ENCODE measurements at places on chromosomes 16 and 17.

- H3K4me1 ChIP-seq: peaks cover 7% of the 10 kb centered on the region
- no peak overlapping the region for H3K4me3 ChIP-seq
- DNase-seq: no peak
- H3K27me3 ChIP-seq: no peaks in the 10 kb centered on the region
- no peak overlapping the region for H3K27ac ChIP-seq
These were observed 193.7 kb upstream of the CHMP6 start for GRCh38 chr17:80797741-80798594.

DNA sequence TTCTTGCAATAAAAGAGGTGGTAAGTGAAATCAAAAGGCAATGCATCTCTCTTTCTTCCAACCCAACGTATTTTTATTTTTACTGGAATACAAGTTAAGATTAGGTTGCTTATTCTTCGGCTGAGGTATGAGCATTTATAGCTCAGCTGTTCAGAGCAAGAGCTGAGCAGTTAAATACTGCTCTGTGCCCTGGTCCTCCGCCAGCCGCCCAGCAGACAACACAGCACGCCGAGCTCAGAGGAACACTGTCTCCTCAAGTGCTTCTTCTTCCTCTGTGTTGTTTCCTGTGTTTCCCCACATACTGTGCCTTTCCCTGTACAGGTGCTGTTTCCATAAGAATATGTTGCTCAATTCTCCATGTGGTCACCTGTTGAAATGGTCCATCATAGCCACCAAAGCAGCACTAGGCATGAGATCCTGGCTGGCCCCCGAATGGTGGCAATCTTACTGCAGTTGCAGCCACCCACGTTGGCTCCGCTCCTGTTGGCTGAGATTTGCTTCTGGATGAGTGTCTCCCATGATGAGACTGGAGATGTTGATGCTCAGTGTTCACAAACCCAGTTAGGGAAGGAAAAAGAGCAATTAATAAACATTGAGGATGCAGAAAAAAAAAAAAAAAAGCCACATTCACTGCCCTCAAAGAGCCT, 515.3 kb downstream of the GRIN2A start:
- H3K27me3 ChIP-seq: no peaks in the 10 kb centered on the region
- H3K4me3 ChIP-seq: no peak overlapping the region
- DNase-seq: no peak
- no peaks in the 10 kb centered on the region for H3K36me3 ChIP-seq

DNA sequence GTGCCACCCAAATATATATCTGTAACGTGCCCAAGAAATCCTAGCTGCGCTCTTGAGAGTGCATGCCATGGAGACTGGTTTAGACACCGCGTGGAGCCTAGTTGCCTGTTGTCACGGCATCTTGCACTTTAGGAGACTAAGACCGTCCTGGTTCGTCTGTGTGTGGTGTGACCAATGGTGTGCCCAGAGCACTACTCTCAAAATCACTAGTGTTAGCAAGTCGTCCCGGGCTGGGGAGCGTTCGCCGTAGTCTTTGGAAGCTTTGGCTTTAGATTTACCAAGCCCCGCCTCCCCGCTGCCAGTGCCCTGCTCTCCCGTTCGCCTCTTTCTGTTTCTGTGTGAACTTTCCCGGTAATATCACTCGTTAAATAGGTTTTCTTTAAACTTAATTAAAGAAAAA, 27.0 kb downstream of the CLUH start:
- H3K4me3 ChIP-seq: no peak overlapping the region
- peak overlapping the region; percentile 66 for H3K27ac ChIP-seq
- peaks cover 43% of the 10 kb centered on the region for H3K36me3 ChIP-seq
- peaks cover 2% of the 10 kb centered on the region for H3K4me1 ChIP-seq
- H3K27me3 ChIP-seq: no peaks in the 10 kb centered on the region

- no peak overlapping the region for H3K4me3 ChIP-seq
- no peak overlapping the region for H3K27ac ChIP-seq
- H3K27me3 ChIP-seq: no peaks in the 10 kb centered on the region
- no peak for DNase-seq
- H3K36me3 ChIP-seq: no peaks in the 10 kb centered on the region
These were observed 169.1 kb downstream of the MSI2 start for GRCh38 chr17:57425431-57425830.

DNA sequence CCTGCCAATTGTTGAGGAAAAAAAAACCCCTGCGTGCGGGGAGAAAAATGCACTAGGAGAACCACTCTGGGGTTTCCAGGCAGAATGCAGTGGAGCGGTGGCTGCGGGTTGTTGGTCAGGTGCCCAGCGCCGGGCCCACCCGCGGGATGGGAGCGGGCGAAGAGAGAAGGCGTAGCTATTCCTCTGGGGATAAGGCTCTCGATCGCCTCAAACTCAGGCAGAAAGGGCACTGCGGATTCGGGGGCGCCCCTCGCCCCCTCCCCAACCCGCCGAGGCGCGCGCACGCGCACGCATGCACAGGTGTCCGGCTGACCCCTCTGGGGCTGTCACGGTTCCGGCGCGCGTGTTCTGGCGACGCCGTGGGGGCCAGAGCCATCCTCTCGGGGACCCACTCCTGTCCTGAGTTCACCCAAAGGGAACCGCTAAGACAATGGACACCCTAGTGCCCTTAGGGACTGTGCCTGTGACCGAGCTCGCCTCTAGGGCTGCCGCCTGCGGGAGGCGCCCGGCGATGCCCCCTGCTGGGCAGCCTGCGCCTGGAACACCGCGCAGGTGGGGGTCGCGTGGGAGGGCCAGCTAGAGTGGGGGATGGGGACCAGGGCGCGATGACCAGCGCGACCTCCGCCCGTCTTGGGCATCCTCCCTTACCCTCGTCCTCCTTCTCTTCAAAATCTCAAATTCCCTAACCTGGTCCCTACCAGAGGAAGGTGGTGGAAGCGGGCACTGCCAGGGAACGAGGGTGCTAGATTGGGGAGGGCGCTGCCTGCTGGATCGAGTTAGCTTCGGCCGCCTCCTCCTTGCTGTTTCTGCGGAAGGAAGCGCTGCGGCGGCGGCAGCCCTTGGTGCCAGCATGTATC, 14.4 kb upstream of the CBX8 start:
- H3K36me3 ChIP-seq: no peaks in the 10 kb centered on the region
- H3K4me3 ChIP-seq: peak overlapping the region; percentile 23
- peaks cover 27% of the 10 kb centered on the region for H3K4me1 ChIP-seq
- H3K27me3 ChIP-seq: peaks cover 82% of the 10 kb centered on the region

DNA sequence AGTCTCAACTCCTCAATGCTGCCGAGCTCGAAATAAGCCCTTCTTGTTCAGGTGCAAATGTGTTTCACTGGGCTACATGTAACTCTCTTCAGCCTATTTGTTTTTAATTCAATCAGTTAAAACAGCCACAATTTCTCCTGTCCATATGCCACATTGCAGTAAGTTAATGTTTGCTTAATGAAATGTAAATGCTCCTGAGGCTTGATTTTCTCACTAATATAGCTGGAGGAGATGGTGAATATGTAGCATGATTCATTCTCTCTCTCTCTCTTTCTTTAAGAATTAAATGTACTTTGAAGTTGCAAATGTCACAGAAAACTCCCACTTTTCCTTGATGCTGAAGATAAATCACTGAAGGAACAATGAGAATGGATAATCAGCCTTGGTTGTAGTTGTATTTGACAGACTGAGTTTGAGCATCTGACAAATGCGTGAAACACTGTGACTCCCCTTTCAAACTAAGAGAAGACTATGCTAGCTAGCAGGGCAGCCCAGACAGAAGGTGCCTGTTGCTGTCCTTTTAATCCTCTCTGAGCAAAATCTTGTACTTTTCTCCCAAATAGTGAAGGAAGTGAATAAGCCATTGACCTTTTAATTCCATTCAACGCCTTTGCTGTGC, 161.8 kb downstream of the ANKFN1 start:
- no peaks in the 10 kb centered on the region for H3K4me1 ChIP-seq
- DNase-seq: no peak
- H3K27ac ChIP-seq: no peak overlapping the region

GRCh38 chr16:57356547-57356946, 2.0 kb upstream of the CCL22 start:
- H3K27me3 ChIP-seq: no peaks in the 10 kb centered on the region
- no peaks in the 10 kb centered on the region for H3K36me3 ChIP-seq
- DNase-seq: no peak
- no peaks in the 10 kb centered on the region for H3K4me1 ChIP-seq

- H3K36me3 ChIP-seq: peaks cover 4% of the 10 kb centered on the region
- H3K4me1 ChIP-seq: peaks cover 32% of the 10 kb centered on the region
- DNase-seq: no peak
These were observed 2.3 kb upstream of the ALKBH5 start for GRCh38 chr17:18181358-18181757.

DNA sequence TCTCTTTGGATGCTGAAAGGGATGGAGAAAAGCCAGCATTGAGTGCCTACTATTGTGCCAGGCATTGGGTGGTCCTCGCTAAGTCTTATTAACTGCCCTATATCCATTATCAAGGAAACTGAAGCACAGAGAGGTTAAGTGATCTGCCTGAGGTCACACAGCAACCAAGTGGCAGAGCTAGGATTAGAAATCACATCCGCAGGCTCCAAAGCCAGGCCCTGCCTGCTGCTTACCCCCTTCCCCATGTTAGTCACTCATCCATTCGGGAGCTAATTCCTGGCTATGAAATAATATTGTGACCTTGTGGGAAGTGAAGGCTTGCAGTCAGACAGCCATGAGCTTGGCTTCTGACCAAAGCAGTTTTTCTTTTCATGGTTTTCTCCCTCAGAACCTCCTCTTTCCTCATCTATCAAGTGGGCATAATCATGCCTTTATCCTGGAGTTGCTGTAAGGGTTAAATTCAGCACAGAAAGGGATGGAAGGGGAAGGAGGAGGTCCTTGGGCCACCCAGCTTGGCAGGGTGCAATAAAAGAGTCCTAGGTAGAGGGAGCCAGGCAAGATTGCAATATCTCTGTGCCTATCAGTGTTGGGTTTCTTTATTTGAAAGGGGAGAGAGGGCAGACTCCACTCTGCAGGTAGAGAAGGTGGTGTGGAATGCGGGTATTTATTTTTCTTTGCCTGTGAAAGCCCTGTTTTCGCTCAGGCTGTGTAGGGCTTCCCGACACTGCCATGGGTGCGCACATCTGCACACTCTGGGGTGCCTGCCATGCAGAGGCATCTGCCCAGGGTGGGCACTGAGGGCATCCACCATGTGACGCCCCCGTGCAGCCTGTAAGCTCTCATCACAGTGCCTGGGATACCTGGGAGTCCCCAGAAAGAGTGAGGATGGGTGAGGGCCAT, 11.3 kb downstream of the RAI1 start:
- H3K36me3 ChIP-seq: no peaks in the 10 kb centered on the region
- H3K27me3 ChIP-seq: no peaks in the 10 kb centered on the region
- peak overlapping the region; percentile 91 for H3K27ac ChIP-seq
- DNase-seq: no peak
- H3K4me3 ChIP-seq: no peak overlapping the region

- H3K4me3 ChIP-seq: peak overlapping the region; percentile 64
- DNase-seq: no peak
- peaks cover 27% of the 10 kb centered on the region for H3K4me1 ChIP-seq
- H3K36me3 ChIP-seq: no peaks in the 10 kb centered on the region
These were observed 756 bp upstream of the USP7 start for GRCh38 chr16:8964462-8964861.

GRCh38 chr16:47493381-47494337, 32.5 kb downstream of the PHKB start:
- peaks cover 6% of the 10 kb centered on the region for H3K4me1 ChIP-seq
- no peak overlapping the region for H3K27ac ChIP-seq
- H3K27me3 ChIP-seq: no peaks in the 10 kb centered on the region
- no peak for DNase-seq
- peaks cover 7% of the 10 kb centered on the region for H3K36me3 ChIP-seq
- H3K4me3 ChIP-seq: no peak overlapping the region

DNA sequence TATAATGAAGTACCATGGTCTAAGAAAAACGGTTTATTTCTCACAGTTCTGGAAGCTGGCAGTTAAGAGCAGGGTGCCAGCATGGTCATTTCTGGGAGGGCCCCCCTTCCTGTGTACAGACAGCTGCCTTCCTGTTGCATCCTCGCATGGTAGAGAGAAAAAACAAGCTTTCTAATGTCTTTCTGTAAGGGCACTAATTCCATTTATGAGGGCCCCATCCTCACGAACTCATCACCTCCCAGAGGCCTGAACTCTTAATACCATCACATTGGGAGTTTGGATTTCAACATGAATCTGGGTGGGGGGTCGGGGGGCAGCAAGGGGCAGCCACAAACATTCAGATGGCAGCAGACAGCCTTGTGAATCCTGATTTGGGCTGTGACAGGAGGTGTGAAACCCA, 149.7 kb downstream of the CCDC182 start:
- H3K4me3 ChIP-seq: no peak overlapping the region
- H3K27me3 ChIP-seq: no peaks in the 10 kb centered on the region
- no peaks in the 10 kb centered on the region for H3K36me3 ChIP-seq
- peaks cover 6% of the 10 kb centered on the region for H3K4me1 ChIP-seq
- no peak for DNase-seq

- H3K27me3 ChIP-seq: no peaks in the 10 kb centered on the region
- H3K27ac ChIP-seq: no peak overlapping the region
- no peak for DNase-seq
- H3K36me3 ChIP-seq: no peaks in the 10 kb centered on the region
- H3K4me1 ChIP-seq: no peaks in the 10 kb centered on the region
- no peak overlapping the region for H3K4me3 ChIP-seq
These were observed 189.1 kb downstream of the SALL1 start for GRCh38 chr16:50961952-50962351.

- H3K27me3 ChIP-seq: no peaks in the 10 kb centered on the region
- H3K4me1 ChIP-seq: peaks cover 77% of the 10 kb centered on the region
- H3K4me3 ChIP-seq: no peak overlapping the region
- H3K27ac ChIP-seq: peak overlapping the region; percentile 85
- DNase-seq: peak; percentile 84
These were observed 15.2 kb downstream of the PIEZO1 start for GRCh38 chr16:88769617-88770460.

DNA sequence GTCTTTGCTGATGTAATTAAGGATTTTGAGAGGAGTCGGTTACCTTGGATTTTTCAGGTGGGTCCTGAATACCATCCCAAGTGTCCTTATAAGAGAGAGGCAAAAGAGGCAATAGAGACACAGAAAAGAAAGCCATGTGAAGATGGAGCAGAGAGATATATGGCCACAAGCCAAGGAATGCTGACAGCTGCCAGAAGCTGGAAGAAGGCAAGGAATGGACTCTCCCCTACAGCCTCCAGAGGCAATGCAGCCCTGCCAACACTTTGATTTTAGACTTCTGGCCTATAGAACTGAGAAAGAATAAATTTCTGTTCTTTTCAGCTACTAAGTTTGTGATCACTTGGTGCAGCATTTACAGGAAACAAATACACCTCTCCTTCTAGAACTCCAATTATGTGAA, 8.2 kb upstream of the RNFT1 start:
- no peaks in the 10 kb centered on the region for H3K36me3 ChIP-seq
- no peak for DNase-seq
- H3K4me3 ChIP-seq: no peak overlapping the region
- no peaks in the 10 kb centered on the region for H3K27me3 ChIP-seq
- H3K27ac ChIP-seq: no peak overlapping the region

- H3K36me3 ChIP-seq: no peaks in the 10 kb centered on the region
- no peaks in the 10 kb centered on the region for H3K27me3 ChIP-seq
- DNase-seq: no peak
- no peak within 1 kb of the TSS for H3K27ac ChIP-seq
- no peak within 1 kb of the TSS for H3K4me3 ChIP-seq
- H3K4me1 ChIP-seq: no peaks in the 10 kb centered on the region
These were observed at the start of gene TSPOAP1 for GRCh38 chr17:58328195-58329034. Gene TSPOAP1 (minus strand): TSS chr17:58328795. CDS start chr17:58327920, 875 bp downstream.
